Frontal cortex (tissue), 4 donors: ENCODE measurements at places on chromosomes 12 and 14.

- no peak for DNase-seq
These were observed 38.9 kb downstream of the SLC17A8 start for GRCh38 chr12:100395811-100396210.

- no peak for DNase-seq
These were observed 57.3 kb downstream of the TTC7B start for GRCh38 chr14:90758959-90759358.

DNA sequence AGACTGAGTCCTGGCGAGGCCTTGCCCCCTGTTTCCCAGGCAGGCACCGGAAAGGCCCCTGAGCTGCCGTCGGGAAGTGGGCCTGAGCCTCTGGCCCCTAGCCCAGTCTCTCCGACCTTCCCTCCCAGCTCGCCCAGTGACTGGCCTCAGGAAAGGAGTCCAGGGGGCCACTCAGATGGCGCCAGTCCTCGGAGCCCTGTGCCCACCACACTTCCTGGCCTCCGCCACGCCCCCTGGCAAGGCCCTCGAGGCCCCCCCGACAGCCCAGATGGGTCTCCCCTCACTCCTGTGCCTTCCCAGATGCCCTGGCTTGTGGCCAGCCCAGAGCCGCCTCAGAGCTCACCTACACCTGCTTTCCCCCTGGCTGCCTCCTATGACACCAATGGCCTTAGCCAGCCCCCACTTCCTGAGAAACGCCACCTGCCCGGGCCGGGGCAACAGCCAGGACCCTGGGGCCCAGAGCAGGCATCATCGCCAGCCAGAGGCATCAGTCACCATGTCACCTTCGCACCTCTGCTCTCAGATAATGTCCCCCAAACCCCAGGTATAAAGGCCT is 10.9 kb downstream of the TNS2 start:
- DNase-seq, result no peak

GRCh38 chr12:1791104-1791841 is 29.1 kb upstream of the LRTM2 start:
- DNase-seq, result no peak

GRCh38 chr14:88204221-88204620 is 118.8 kb downstream of the KCNK10 start:
- no peak for DNase-seq

DNA sequence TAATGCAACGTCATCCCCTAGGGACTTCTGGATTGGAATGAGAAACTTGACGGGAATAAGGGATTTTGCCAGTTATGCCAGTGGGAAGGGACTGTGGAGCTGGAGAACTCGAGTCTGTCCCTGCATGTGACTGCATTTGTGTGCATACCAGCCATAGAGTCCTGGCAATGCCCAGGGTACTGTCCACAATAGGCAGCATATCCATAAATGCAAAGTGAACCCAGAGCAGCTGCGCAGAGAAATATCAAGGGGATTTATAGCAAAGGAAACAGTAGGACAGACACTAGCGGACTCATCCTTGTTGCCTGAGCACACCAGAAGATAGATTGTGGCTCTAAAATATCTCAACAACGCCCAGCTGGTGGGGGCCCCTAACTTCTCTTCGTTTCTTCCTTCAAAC is 247.1 kb upstream of the SRRM4 start:
- no peak for DNase-seq

DNA sequence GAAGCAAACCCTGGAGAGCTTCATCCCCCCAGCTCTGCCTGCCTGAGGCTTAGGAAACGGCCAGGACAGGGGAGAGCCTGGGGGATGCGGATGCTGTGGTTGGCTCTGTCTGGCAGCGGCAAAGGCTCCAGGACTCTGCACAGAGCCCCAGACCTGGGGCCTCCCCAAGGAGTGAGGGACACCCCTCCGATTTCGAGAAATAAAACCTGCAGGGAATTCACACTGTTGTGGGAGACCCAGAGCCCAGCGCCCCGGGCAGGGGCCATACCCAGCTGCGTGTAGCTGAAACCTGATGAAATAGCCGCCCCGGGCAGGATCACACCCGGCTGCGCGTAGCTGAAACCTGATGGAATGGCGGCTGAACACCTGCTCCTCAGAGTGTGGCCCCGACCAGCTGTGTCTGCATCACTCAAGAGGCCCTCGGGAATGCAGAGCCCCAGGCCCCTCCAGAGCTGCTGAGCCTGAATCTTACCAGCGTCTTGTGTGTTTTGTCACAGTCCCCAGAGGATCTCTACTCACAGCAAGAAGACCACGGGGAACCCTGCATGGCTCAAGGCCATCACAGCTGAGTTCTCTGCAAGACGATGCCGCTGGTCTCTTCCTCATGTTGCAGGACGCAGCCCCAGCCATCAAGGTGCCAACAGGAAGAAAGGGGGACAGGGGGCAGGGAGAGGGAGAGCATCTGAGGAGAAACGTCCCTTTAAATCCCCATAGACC is 46.5 kb upstream of the GALNT9 start:
- DNase-seq, result no peak

DNA sequence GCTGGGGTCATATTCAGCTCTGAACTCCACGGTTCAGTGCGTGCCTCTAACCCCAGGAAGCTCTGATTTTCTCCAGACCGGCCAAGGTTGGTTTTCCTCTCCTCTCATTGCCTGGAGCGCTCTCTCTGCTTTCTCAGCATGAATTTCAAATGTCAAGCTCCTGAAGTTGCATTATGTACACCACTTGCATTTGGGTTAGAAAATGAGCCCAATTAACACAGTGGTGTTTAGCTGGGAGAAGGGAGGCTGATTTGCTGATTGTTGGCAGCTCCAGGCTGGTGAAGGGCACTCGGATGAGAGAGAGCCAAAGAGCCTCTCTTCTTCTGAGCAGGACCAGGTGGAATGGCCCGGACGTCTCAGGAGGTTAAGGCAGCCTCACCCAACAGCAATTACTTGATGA is 570.9 kb downstream of the VRK1 start:
- no peak for DNase-seq

GRCh38 chr12:79426121-79426520 is 264.6 kb downstream of the PAWR start:
- DNase-seq, result no peak

GRCh38 chr12:47736877-47737676 is 11.8 kb upstream of the ENDOU start:
- peak; percentile 81 for DNase-seq

- no peak for DNase-seq
These were observed 114.8 kb downstream of the BCL11B start for GRCh38 chr14:99157246-99157645.

DNA sequence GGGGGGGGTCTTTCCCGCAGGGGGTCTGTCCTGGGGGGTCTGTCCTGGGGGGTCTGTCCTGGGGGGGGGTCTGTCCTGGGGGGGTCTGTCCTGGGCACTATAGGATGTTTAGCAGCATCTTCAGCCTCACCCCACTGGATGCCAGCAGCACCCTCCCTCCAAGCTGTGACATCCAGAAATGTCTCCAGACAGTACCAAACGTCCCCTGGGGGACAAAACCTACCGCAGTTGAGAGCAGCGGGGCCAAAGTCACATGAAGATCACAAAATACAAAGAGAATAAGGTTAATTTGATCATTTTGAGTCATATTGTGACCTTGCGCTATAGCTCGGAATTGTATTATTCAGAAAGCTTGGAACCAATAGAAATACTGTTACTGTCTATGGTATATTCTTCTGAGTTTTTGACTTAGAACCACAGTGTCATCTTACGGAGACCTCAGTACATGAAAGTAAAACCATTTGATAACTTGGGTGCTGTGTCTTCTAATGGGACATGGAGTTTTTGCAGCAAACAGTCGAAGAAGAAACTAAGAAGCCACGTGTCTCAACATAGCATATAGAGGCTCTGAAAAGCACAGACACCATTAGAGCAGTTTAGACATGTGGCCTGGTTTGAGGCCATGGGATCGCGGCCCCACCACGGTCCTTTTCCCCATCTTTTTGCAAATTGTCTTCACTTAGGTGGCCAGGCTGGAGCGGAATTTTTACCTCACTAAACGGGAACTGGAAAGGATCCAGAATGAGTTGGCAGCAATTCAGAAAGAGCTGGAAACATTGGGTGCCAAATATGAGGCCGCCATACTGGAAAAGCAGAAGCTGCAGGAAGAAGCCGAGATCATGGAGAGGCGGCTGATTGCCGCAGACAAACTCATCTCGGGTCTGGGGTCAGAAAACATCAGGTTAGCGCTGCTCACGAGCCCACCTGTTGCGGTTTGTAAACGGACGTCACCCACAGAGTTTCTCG is 59.9 kb downstream of the CCDC92 start:
- DNase-seq, result no peak

GRCh38 chr12:108793756-108794441 is 62.6 kb upstream of the CORO1C start:
- DNase-seq, result no peak

DNA sequence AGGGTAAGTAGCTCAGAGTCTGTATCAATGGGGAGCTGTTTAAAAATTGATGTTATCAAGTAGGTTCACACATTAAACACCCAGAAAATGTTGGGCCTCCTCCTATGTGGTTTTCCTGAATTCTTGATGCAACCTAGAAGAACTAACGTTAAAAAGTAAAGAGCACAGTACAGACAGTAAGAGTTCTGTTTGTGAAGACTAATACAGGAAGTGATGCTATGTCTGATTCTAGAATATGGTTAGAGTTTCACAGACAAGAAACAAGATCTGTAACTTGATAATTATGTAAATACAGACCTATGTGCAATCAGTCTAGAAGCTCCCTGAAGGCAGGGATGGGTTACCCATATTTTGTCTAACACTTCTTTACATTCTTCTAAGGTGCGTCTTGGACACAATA is 214.9 kb upstream of the BTG1 start:
- DNase-seq, result no peak

GRCh38 chr12:5488626-5488955 is 56.7 kb downstream of the NTF3 start:
- DNase-seq, result no peak

GRCh38 chr14:60514741-60515491 is 6.0 kb downstream of the SIX6 start:
- no peak for DNase-seq
